ENCODE measurements at places on chromosomes 13 and 19. TPM values are rescaled to one million over a fixed set of nuclear protein-coding genes. Genes with fewer than 3 reads are reported as not detected.

The MISP3 gene
- 0.96 TPM for total RNA-seq

The PSG1 gene
- total RNA-seq, result not detected

The SLC25A23 gene
- 18.2 TPM for total RNA-seq

The POU4F1 gene
- total RNA-seq, result 0.07 TPM

The ICAM5 gene
- 0.81 TPM for total RNA-seq

The ETV2 gene
- 0.52 TPM for total RNA-seq

The FUT3 gene
- total RNA-seq, result not detected

The ZNF285 gene
- total RNA-seq, result 0.86 TPM

The LMTK3 gene
- 2.6 TPM for total RNA-seq

The ZNF491 gene
- 0.35 TPM for total RNA-seq

The DHPS gene
- 149 TPM for total RNA-seq

The AXL gene
- 0.10 TPM for total RNA-seq

The HSPB6 gene
- total RNA-seq, result 0.55 TPM

The FSD1 gene
- 12.3 TPM for total RNA-seq

The SSBP4 gene
- 71.4 TPM for total RNA-seq

The TARM1 gene
- not detected for total RNA-seq

The PRTN3 gene
- total RNA-seq, result not detected

The ZNF91 gene
- total RNA-seq, result 33.7 TPM

The RDH8 gene
- total RNA-seq, result not detected

The RFXAP gene
- 12.2 TPM for total RNA-seq

The ACER1 gene
- not detected for total RNA-seq

The LPAR2 gene
- 20.7 TPM for total RNA-seq

The NUFIP1 gene
- 8.9 TPM for total RNA-seq

The ANGPTL4 gene
- total RNA-seq, result not detected

The FFAR2 gene
- total RNA-seq, result not detected

The S1PR2 gene
- total RNA-seq, result 3.4 TPM

The MOB3A gene
- total RNA-seq, result 43.7 TPM

The CLDN10 gene
- not detected for total RNA-seq
